ENCODE measurements at places on chromosomes 1 and 21.

GRCh38 chr1:78617615-78618026 lies 2.6 kb upstream of the IFI44L start:
- no peak for DNase-seq

- DNase-seq: no peak
Observed at GRCh38 chr1:30627206-30627605, 96.2 kb downstream of the MATN1 start.

GRCh38 chr1:39849203-39849602 lies 34.1 kb downstream of the TRIT1 start:
- no peak for DNase-seq

DNA sequence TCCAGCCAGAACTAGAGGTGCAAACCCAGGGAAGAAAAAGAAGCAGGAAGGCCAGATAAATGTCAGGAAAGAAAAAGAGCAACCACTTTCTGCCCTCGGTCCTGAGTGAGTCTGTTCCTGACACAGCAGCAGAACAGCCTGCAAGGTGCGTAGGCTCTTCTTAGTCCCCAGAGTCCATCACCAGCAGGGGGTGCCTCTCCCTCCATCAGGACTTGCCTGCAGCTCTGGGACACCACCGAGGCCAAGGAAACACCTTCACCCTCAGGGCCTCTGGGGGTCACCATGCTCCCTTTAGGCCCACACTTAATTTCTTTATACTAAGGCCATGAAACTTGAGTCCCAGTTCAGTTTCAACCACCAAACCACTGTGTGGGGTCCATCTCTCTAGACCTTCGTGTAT lies 43.7 kb upstream of the NFASC start:
- DNase-seq: no peak

- DNase-seq: no peak
Observed at GRCh38 chr1:240516069-240516468, 95.9 kb downstream of the GREM2 start.

- DNase-seq: no peak
Observed at GRCh38 chr21:39422527-39423241, 22.9 kb downstream of the LCA5L start.

- no peak for DNase-seq
Observed at GRCh38 chr21:26946744-26947446, 20.0 kb downstream of the ADAMTS5 start.

- DNase-seq: no peak
Observed at GRCh38 chr1:22804406-22804805, 93.8 kb downstream of the EPHB2 start.

- no peak for DNase-seq
Observed at GRCh38 chr1:214934045-214934444, 148.5 kb upstream of the KCNK2 start.

DNA sequence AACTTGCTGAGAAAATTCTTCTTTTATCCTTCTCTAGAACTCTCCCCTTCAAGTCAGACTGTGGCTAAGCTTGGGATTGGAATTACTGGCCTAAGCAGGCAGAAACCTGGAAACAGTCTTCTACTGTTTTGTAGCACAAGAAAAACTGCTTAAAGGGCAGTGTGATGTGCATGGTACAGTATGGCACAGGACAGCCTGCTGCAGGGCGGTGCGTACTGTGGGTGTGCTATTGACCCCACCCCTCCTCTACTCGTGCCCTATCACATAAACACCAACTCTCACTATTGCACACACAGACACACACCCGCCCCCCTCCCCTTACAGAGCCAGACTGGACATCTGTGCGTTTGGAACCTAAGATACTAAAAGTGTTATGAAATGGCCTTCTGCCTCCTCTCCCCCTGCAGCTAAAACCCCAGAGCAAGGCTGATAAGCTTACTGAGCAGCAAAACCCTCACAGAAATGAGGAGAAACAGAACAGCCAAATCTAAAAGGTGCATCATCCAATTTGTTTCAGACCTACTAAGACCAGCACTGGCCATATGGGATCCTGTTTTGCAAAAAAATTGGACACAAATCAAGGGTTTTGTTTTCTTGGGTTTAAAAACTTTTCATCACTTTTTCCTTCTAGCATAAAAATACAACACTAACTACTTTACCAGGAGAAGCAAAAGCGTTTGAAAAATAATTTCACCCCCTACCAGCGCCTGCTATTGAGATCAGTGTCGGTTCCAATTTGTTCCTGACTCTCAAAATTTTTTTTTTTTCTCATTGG lies 355.8 kb upstream of the LYPLAL1 start:
- no peak for DNase-seq

- no peak for DNase-seq
Observed at GRCh38 chr1:227521782-227522181, 41.6 kb upstream of the ZNF678 start.

DNA sequence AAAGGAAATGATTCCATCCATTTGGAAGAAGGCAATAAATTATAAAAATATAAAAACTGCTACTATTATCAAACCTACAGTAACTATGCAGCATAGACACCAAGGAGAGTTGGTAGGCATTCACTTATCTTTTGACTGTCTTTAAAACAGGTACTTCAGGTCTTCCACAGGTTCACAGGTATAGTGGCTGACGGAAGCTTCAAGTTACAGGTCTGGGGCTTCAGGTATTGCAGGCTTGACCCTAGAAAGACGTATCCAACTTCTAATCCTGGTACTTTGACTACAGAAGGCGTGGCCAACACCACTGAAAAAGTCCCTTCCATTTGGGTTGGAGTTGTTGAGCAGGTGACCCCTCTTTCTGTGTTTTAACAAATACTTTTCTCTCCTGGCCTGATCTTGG lies 35.6 kb downstream of the YY1AP1 start:
- DNase-seq: no peak

GRCh38 chr1:85465099-85465785 lies at the start of gene DDAH1:
Gene DDAH1, minus strand, starts transcription at chr1:85465159. Its CDS starts 114 bp downstream, at chr1:85465045.
- peak; percentile 77 for DNase-seq

- DNase-seq: no peak
Observed at GRCh38 chr1:244837597-244838258, 2.3 kb downstream of the COX20 start.

- no peak for DNase-seq
Observed at GRCh38 chr1:154502066-154502743, at the start of the genes SHE and TDRD10. Gene SHE, minus strand, starts transcription at chr1:154502412. Its CDS starts 386 bp downstream, at chr1:154502026. Gene TDRD10, plus strand, starts transcription at chr1:154502219. Its CDS starts 4,685 bp downstream, at chr1:154506904.

DNA sequence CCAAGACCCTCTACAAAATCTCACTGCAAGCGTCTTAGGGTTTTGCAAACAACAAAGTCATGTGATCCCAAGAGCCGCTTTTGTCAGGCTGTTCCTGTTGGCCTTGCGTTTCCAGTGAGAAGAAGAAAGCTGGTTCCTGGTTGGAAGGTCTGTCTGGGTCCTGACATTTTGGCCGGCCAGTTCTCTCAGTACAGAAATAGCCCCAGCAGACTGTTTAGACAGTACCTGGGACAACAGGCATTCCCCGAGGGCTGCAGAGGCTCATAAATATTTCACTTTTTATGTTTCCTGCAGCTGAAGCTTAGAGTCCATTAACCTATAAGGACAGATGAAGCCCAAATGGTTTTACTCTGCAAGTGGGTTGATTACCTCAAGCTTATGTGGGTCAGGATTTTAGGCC lies 8.6 kb downstream of the GPR137B start:
- no peak for DNase-seq

GRCh38 chr1:78040484-78041089 lies 5.2 kb upstream of the GIPC2 start:
- DNase-seq: no peak

GRCh38 chr1:39381839-39382238 lies 109.6 kb upstream of the BMP8A start:
- no peak for DNase-seq

- no peak for DNase-seq
Observed at GRCh38 chr1:156667968-156668709, 9.1 kb downstream of the NES start.

- no peak for DNase-seq
Observed at GRCh38 chr1:8667869-8668594, 149.4 kb downstream of the RERE start.

DNA sequence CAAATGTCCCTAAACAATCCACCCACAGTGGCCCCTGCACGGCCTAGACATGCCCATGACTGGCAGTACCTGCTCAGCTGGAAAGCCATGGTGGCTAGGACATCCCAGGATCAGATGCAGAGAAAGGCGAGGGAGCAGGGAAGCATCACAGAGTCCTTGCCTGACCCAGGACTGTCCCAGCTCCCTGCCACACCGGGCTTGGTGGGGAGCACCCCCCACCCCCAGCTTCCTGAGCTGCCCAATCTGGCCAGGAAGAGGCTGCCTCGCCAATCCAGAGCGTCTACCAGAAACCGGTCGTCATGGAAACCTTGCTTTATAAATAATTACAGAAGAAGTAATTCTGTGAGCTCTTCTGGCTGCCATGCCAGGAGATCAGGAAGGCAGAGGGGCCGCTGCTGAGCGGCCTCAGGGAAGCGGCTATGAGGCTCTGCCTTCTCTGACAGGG lies 34.8 kb downstream of the ACOT7 start:
- DNase-seq: no peak

GRCh38 chr21:37503848-37504467 lies 137.4 kb downstream of the DYRK1A start:
- DNase-seq: no peak

DNA sequence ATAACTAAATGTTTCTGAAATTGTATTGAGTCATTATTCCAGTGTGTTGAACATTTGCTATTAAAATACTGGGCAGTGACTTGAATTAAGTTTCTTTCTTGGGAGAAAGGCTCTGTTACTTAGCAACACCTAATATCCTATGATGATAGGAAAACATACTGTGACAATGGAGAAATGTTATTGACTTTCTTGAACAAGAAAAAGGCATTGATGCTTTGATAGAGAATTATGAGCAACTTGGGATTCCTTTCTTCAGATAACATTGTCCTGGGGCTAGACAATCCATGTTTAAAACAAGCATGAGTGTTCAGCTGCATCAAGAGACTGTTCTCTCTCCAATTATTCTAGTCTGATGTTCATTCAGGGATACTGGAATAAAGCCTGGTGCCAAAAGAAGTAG lies 215.9 kb upstream of the L1TD1 start:
- no peak for DNase-seq

GRCh38 chr1:22754106-22754768 lies 43.6 kb downstream of the EPHB2 start:
- no peak for DNase-seq

DNA sequence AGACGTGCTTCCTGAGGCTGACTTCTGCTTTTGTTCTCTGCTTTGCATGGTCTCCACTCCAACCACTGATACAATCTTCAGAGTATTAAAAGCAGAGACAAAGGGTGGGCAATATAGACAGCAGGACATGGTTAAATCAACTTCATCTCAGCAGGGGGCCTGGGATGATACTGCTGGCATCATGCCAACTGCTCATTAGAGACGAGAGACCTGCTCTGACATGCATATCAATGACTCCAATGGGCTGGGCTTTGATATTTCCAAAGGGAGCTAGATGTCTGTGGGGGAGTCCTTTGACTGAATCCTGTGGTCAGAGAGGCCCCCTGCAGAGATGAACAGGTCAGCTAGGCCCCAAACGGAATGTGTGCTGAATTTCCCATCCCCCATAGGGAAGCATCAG lies 106.6 kb downstream of the ACTL8 start:
- DNase-seq: no peak

DNA sequence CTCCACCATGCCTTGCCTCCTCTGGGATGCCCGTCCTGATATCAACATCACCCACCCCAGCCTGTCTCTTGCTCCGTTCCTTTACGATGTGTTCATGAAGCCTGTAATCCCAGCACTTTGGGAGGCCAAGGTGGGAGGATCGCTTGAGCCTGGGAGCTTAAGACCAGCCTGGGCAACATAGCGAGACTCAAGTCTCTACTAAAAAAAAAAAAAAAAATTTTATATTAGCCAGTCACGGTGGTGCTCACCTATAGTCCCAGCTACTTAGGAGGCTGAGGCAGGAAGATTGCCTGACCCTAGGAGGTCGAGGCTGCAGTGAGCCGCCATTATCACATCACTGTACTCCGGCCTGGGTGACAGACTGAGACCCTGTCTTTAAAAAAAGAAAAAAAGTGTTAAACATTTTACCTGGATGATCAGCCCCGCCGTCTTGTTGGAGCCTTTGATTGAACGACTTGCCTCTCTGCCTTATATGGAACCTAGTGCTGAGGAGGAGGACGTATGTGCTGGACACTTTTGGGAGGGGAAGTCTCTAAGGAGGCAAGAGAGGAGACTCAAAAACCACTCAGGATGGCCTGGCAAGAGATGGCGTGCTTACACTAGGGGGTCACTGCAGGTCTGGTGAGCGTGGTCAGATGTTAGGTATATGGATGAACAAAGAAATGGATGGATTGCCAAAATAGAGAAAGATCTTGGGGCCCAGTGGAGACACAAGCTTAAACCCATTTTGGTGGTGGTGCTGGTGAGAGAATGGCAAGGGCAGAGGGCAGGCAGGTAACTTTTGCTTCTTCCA lies 80.5 kb upstream of the IFFO2 start:
- DNase-seq: no peak

- no peak for DNase-seq
Observed at GRCh38 chr1:172742599-172743500, 83.9 kb downstream of the FASLG start.

DNA sequence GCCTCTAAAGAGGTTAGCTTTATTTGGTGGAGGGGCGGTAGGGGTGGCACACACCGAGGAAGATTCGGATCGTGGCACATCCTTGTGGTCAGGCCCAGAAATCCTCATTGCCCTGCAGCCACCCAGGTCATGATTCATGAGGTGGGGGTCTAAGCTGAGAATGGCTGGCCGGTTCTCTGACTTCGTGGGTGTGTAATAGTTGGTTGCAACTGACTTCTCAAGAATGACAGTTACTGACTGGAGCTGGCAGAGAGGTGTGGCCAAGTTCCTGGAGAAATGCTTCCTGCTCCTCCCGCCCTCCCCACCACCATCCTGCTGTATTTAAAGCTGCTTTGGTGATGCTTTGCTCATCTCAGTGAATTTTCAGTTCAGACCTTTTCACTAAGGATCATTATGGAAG lies 198.6 kb downstream of the KIF26B start:
- DNase-seq: no peak

- no peak for DNase-seq
Observed at GRCh38 chr1:108590957-108591356, 31.1 kb downstream of the EEIG2 start.

DNA sequence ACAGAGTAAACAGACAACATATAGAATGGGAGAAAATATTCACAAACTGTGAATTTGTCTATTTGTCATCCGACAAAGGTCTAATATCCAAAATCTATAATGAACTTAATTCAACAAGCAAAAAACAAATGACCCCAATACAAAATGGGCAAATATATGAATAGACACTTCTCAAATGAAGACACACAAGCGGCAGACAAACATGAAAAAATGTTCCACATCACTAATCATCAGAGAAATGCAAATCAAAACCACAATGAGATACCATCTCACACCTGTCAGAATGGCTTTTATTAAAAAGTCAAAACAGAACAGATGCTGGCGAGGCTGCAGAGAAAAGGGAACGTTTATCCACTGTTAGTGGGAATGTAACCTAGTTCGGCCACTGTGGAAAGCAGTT lies 72.7 kb downstream of the SMYD3 start:
- no peak for DNase-seq
